Activated T-helper 17 cell treated with anti-CD3 and anti-CD28 coated beads, Interleukin-2, amount 50 U/mL, for 72 hours (primary cell): ENCODE measurements at places on chromosomes 2 and 18. TPM values are rescaled to one million over a fixed set of nuclear protein-coding genes. Genes with fewer than 3 reads are reported as not detected.
A peak's percentile ranks its signal among the peaks of the same experiment; 100 is the strongest.

- ATAC-seq, result no peak
Observed at GRCh38 chr2:128490321-128490720, 171.7 kb upstream of the HS6ST1 start.

- peak; percentile 73 for ATAC-seq
Observed at GRCh38 chr2:233240897-233241296, 10.6 kb upstream of the ATG16L1 start.

GRCh38 chr2:45902380-45902779 is 250.9 kb downstream of the PRKCE start:
- ATAC-seq, result no peak

Gene GPR45
- not detected for total RNA-seq

- no peak for ATAC-seq
Observed at GRCh38 chr18:62460851-62461300, 61.9 kb upstream of the ZCCHC2 start.

DNA sequence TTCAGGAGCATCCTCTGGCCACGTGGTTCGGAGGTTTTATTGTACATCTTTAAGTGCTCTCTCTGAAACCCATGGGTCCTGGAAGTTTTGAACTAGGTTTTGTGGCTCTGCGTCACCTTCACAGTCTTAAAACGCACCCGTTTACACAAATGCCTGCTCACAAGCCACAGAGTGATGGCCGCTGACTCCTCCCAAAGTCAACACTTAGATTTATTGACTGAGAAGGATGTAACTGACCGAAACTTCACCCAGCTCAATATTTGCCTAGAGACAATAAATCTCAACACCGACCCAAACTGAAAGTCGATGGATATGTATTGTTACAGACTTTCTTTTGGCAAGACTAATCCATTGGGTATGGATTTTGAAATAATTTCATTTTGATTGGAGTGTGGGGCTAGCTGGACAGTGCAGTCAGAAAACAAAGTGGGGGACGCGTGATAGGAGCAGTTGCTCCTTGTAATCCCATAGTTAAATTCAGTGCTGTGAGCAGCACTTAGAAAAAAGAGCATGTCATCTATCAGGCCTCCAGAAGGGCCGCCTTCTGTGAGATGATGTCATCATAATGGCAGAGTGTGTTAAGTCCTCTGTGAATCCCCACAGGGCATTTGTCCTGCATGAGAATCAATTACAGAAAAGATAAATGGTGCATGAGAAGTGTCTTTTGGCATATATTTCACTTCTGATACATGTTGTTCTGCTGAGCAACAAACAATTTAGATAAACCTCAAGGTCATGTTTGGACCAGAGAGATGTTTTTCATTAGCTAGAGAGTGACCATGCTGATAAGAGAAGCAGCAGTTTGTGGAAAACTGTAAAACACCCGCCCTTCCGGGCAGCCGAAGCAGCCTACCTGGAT is 183.7 kb downstream of the INO80D start:
- ATAC-seq, result no peak

- no peak for ATAC-seq
Observed at GRCh38 chr18:79857082-79857671, 59.4 kb downstream of the KCNG2 start.

- ATAC-seq, result no peak
Observed at GRCh38 chr18:47254341-47254939, 3.0 kb upstream of the SKOR2 start.

DNA sequence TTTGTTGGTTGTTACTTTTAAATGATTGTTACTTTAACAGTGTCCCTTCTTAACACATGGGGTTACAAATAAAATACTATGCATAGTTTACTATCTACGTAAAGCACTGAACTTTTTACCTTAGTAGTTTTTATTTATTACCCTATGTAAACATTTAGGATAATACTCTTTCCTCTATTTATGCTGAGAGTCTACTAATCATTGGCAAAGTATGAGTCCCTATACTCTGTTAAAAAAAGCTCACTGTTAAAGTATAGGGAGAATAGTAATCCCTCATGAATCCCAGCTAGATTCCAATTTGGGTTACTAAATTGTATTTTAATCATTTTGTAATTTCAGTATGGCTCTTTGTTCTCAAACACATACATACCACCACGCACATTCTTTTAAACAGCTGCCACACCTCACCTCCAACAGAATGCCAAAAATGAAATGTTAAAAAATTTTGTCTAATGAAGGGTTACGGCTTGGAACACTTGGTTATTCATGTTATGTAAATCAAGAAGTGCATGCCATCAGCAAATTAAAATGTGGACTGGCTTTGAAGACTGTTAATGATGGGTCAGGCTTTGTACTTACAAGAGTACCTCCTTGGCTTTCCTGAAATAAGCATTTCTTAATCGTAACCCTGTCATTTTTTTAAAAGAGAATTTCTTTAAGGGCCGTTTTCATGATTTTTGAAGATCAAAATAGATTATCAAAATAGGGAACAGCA is 104.9 kb downstream of the TMEM247 start:
- no peak for ATAC-seq

GRCh38 chr18:52341608-52342381 is 1.8 kb downstream of the DCC start:
- no peak for ATAC-seq

- ATAC-seq, result no peak
Observed at GRCh38 chr2:193446967-193447366, 1252.2 kb upstream of the TMEFF2 start.

DNA sequence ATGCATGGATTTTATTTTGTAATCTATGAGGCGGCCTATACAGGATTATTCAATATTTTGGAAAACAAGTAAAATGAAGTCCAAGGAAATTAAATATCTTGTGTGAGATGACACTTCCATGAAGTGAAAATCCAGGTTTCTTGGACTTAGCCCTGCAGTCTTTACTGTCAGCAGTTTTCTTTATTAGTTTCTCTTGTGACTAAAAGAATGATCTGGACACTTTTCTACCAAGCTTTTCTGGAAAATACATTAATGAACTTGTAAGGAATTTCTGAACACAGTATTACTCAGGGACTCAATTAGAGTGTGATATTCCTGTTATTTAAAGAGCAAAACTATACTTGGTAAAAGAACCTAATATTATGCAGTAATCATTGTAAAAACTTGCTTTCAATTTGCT is 610.4 kb upstream of the SLC8A1 start:
- no peak for ATAC-seq
